Choroid plexus epithelial cell (primary cell): ENCODE measurements at places on chromosomes 1 and 21.

GRCh38 chr1:78096976-78097375 lies 51.2 kb downstream of the GIPC2 start:
- peak; percentile 39 for DNase-seq

- DNase-seq = peak; percentile 76
These were observed 167.3 kb downstream of the ZZZ3 start for GRCh38 chr1:77514921-77515776.

- DNase-seq = peak; percentile 11
These were observed 107.5 kb upstream of the CLDN14 start for GRCh38 chr21:36587388-36587787.

DNA sequence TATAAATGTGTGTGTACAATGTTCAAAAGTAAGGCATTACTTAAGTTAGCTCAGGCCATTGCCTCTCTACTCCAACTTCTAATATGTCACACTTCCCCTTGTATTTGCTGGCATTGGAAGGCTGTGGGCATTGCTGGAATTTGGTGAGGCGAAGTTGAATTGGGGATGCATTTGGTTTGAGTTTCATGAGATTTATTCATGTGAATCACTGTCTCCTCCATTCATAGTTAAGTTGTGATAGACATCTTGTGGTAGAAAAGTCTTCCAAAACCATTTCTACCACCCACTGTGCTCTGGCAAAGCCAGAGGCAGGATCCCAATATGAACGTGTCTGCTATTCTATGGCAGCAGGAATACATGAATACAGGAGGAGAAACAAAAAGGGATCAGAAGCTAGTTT lies 397.8 kb upstream of the USP24 start:
- no peak for DNase-seq

DNA sequence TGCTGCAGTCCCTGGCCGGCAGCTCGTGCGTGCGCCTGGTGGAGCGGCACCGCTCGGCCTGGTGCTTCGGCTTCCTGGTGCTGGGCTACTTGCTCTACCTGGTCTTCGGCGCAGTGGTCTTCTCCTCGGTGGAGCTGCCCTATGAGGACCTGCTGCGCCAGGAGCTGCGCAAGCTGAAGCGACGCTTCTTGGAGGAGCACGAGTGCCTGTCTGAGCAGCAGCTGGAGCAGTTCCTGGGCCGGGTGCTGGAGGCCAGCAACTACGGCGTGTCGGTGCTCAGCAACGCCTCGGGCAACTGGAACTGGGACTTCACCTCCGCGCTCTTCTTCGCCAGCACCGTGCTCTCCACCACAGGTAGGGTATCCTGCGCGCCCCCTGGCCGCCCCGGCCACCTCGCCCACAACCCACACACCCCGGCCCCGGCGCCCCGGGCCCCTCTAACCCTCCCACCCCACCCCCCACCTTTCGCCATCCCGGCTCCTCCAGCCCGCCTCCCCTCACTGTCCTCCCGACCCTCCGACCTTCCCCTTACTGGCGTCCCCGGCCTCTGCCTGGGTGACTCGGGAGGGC lies 352 bp downstream of the KCNK1 start:
- DNase-seq = peak; percentile 34
